ENCODE measurements at places on chromosomes 12 and 14.

DNA sequence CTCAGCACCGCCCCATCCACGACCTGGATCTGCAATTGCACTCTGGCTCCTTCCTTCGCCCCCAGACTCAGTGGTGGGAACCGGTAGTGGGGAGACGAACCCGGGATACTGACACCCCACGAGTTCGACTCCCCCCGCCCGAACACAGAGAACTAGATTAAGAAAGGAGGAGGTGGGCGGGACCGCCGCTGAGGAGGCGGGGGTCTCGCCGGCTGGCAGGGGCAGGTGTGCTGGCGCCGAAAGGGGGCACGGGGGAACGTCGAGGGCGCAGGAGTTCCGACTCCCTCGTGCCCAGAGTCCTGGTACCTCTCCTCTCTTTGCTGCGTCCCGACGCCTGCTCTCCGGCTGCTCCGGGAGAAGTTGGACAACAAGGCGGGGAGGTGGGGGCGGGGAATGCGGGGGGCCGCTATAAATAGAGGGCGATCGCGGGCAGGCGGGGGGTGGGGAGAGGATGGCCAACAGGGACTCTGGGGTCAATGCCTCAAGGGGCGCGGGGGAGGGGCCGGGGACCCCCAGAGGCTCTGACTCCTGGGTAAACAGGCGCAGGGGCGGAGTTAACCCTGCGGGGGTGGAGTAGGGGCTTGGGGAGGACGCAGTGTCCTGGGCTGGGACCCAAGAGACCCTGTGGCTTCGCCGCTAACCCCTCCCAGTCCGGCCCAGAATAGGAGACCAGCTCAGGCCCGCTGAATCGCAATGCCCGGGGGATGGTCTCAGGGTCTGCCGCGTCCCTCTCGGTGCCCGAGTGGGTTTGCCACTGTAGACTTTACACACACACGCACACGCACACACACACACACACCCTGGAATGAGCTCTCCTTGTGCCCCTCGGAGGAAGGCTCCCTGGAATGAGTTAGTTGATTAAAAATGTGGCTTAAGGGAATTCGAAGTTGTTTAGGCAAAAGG, 761 bp upstream of the NDRG2 start:
- DNase-seq: no peak

GRCh38 chr12:81992461-81992860, 233.3 kb upstream of the PPFIA2 start:
- peak; percentile 60 for DNase-seq

GRCh38 chr14:79466938-79467527, 744.3 kb downstream of the DIO2 start:
- no peak for DNase-seq

DNA sequence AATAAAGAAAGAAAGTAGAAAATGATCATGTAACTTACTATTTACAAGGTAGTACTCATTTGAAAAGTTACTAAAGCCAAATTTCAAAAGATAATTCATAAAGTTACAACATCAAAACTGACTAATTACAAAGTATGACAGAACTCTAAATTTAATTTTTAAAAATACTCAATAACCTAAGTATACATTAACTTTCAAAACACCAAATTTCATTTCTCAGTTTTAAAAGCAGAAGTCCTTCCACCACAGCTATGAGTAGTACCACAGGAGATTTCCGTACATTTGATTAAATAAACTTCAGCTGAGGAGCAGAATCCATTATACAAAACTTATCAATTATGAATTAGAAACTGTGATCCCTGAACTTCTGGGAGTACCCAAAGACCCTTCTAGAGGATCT, 100.8 kb upstream of the BBS10 start:
- DNase-seq: peak; percentile 52

GRCh38 chr12:51147309-51147708, 25.6 kb downstream of the TFCP2 start:
- DNase-seq: no peak

- DNase-seq: no peak
Measured at GRCh38 chr14:56125772-56126636, 7.8 kb downstream of the PELI2 start.

GRCh38 chr14:51208982-51209381, 31.1 kb upstream of the TMX1 start:
- DNase-seq: no peak

- DNase-seq: peak; percentile 40
Measured at GRCh38 chr12:113136128-113136989, 798 bp upstream of the RASAL1 start.

- DNase-seq: no peak
Measured at GRCh38 chr12:15007551-15007950, 34.7 kb downstream of the PDE6H start.

GRCh38 chr14:91831337-91831736, 36.0 kb downstream of the TC2N start:
- no peak for DNase-seq

GRCh38 chr14:36215217-36215598, 38.7 kb upstream of the PTCSC3 start:
- no peak for DNase-seq

GRCh38 chr14:69505338-69506240, 21.1 kb downstream of the PLEKHD1 start:
- no peak for DNase-seq

- DNase-seq: peak; percentile 77
Measured at GRCh38 chr14:35332517-35333263, 40.5 kb downstream of the PSMA6 start.

- no peak for DNase-seq
Measured at GRCh38 chr14:67533754-67534085, 630 bp downstream of the PLEKHH1 start.

- DNase-seq: no peak
Measured at GRCh38 chr14:93733631-93734030, 54.7 kb downstream of the PRIMA1 start.

GRCh38 chr12:116697305-116697704, 40.6 kb downstream of the SPRING1 start:
- peak; percentile 34 for DNase-seq

DNA sequence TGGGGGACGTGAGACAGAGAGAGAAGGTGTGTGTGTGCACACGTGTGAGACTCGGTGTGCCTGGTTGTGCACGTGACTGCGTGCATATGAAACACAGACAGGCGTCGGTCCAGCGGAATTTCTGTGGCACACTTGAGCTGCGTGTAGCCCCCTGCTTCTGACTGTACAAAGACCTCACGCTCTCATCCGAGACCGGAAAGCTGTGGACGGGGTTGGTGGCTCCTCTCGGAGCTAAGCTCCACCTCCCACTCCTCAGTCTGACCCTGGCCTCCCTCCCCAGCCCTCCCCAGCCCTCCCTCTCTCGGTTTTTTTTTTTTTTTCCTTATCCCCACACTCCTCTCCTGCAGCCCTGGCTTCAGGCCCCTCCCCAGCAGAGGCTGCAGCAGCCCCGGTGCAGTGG, 8.3 kb upstream of the C14orf180 start:
- no peak for DNase-seq

GRCh38 chr12:10636611-10637010, 23.2 kb upstream of the MAGOHB start:
- no peak for DNase-seq

- DNase-seq: peak; percentile 89
Measured at GRCh38 chr12:68483592-68484383, 126.9 kb upstream of the RAP1B start.

GRCh38 chr14:103512701-103513611, 9.7 kb downstream of the CKB start:
- peak; percentile 47 for DNase-seq

DNA sequence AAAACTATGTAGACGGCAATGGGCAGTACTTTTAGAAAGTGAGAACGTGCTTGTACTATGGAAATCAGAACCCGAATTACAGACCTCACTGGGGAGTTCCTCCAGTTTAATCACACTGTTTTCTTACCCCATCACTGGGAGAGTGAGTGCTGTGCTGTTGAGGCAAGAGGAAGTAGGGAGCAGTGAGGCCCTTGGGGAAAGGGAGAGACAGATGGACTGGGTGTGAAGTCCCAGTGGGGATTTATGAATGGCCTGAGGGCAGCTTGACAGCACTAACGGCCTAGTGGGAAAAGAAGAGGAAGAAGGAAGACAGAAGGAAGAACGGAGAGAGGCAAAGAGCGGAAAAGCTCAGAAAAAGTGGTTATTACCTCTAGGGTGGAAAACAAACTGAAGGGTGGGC, 5.7 kb downstream of the MCRS1 start:
- no peak for DNase-seq

DNA sequence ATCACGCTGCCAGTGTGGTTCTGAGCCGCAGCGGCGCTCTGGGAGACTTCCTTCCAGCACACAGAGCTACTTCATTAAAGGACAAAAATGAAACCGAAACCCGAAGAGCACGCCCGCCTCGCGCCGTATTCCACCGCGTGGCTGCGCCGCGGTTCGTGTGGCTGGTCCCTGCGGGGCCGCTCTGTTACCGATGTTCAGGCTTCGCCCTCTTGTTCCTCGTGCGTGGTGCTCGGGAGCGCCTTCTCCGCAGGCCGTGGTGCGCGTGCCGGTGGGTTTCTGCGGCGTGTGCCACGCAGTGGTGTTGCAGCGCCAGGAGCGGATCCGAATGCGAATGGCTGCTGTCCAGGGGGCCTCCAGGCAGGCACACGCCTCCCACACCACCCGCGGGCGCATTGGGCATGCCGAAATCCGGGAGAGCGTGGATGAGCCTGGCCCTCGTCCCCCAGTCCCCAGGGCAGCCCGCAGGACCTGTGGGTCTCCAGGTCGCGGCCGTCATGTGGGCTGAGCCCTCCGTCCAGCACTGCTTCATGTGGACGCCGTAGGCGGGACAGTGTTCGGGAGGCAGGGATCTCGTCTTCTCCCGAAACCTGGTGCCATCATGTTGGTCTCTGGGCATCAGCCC, 91.2 kb downstream of the ADGRD1 start:
- DNase-seq: no peak

DNA sequence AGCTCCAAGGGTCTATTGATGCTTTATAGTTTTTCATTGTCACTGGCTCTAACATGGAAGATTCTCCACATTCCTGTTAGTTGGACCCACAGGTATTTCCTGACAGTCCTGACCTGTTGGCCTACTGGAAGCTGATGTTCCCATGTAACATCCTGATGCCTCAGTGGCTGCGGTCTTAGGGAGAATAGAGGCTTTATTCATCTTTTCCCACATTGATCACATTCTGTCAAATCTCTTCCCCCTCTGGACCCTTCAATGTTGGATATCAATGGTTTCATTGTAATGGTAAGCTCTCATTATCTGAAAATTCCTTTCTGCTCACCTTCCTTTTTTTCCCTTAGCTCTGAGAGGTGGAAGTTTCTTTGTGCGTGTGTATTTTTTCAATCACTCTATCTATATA, 280.9 kb upstream of the TBX3 start:
- no peak for DNase-seq

- no peak for DNase-seq
Measured at GRCh38 chr12:42588524-42589464, 752 bp downstream of the PRICKLE1 start.

GRCh38 chr12:50734409-50735263, 29.3 kb upstream of the ATF1 start:
- peak; percentile 29 for DNase-seq

DNA sequence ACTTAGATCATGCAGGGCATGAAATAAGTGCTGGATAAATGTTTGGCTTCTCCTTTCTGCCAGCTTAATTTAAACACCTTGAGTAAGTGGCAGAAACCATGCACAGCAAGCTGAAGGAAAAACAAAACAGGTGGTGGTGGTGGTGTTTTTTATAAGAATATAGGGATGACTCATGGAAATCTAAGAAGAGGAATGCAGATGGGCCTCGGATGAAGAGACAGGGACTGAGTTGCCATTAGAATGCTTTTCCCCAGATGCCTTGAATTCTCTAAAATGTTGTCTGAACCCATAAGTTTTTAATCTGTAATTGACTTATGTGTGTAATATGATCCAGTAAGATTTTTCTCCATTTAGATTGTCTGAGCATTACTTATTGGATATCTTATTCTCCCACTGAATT, 93.1 kb upstream of the ZDHHC17 start:
- DNase-seq: no peak

DNA sequence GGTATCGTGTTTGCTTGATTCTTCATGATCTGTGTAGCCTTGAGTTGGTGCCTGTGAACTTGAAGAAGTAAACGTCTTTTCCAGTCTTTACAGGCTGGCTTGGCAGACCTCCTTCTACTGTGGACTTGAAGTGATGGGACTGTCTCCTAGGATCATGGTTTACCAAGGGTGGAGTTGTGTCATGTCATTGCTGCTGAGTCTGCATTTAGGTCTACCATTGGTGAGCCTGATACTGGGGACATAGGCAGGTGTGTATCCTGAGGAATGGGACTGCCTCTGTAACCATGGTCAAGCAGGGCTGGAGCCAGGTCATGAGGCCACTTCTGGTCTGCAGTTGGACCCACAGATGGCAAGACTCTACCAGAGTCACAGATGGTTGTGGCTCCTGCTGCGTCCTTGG, 20.7 kb upstream of the PPP1R12A start:
- no peak for DNase-seq

All from inflammatory macrophage treated with lipopolysaccharide for 1 hour (primary cell).